ENCODE measurements at places on chromosomes 5 and 9.

- no peaks in the 10 kb centered on the region for H3K36me3 ChIP-seq
- no peaks in the 10 kb centered on the region for H3K27me3 ChIP-seq
- H3K4me1 ChIP-seq, result peaks cover 23% of the 10 kb centered on the region
These were observed 24.7 kb downstream of the FBXL7 start for GRCh38 chr5:15524712-15525111.

DNA sequence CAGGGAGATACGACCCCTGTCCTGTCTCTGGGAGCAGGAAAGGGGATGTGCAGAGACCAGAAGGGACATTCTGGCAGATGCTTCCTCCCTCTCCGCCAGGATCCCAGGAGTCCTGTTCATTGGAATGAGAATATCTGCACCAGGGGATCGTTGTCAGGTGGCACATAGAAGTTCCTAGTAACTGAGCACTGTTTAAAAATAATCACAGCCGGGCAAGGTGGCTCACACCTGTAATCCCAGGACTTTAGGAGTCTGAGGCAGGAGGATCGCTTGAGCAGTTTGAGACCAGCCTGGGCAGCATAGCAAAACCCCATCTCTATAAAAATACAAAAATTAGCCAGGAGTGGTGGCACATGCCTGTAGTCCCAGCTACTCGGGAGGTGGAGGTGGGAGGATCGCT is 12.3 kb downstream of the SARDH start:
- H3K36me3 ChIP-seq, result no peaks in the 10 kb centered on the region
- H3K27me3 ChIP-seq, result no peaks in the 10 kb centered on the region
- H3K4me3 ChIP-seq, result no peak overlapping the region

DNA sequence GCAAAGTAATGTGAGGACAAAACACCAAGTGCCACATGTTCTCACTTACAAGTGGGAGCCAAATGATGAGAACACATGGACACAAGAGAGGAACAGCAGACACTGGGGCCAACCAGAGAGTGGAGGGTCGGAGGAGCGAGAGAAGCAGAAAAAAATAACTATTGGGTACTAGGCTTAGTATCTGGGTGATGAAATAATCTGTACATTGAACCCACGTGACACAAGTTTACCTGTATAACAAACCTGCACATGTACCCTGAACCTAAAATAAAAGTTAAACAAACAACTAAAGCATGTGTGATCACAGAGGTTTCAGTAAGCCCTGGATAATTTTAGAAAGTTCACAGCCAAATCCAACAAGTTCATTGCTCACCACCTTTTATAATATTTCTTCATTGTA is 160.1 kb downstream of the TENT4A start:
- DNase-seq, result peak; percentile 83
- H3K4me3 ChIP-seq, result no peak overlapping the region
- no peaks in the 10 kb centered on the region for H3K4me1 ChIP-seq
- H3K27me3 ChIP-seq, result no peaks in the 10 kb centered on the region

GRCh38 chr5:176732306-176732705 is 78.1 kb upstream of the UNC5A start:
- no peak for DNase-seq
- no peaks in the 10 kb centered on the region for H3K4me1 ChIP-seq
- H3K27ac ChIP-seq, result no peak overlapping the region
- H3K27me3 ChIP-seq, result peaks cover 7% of the 10 kb centered on the region
- no peaks in the 10 kb centered on the region for H3K36me3 ChIP-seq

GRCh38 chr9:121898856-121899255 is 194.3 kb downstream of the TTLL11 start:
- H3K27ac ChIP-seq, result no peak overlapping the region
- DNase-seq, result no peak
- H3K4me3 ChIP-seq, result no peak overlapping the region
- no peaks in the 10 kb centered on the region for H3K27me3 ChIP-seq
- H3K4me1 ChIP-seq, result peaks cover 12% of the 10 kb centered on the region

- peak; percentile 68 for DNase-seq
- no peaks in the 10 kb centered on the region for H3K4me1 ChIP-seq
- H3K27ac ChIP-seq, result no peak overlapping the region
- no peaks in the 10 kb centered on the region for H3K27me3 ChIP-seq
- H3K36me3 ChIP-seq, result no peaks in the 10 kb centered on the region
These were observed 19.3 kb upstream of the ORM1 start for GRCh38 chr9:114303571-114303970.

- DNase-seq, result no peak
- H3K4me1 ChIP-seq, result peaks cover 26% of the 10 kb centered on the region
- peaks cover 58% of the 10 kb centered on the region for H3K27me3 ChIP-seq
- no peak overlapping the region for H3K4me3 ChIP-seq
- peaks cover 24% of the 10 kb centered on the region for H3K36me3 ChIP-seq
- no peak overlapping the region for H3K27ac ChIP-seq
These were observed 3.1 kb upstream of the AHRR start for GRCh38 chr5:318341-318897.

DNA sequence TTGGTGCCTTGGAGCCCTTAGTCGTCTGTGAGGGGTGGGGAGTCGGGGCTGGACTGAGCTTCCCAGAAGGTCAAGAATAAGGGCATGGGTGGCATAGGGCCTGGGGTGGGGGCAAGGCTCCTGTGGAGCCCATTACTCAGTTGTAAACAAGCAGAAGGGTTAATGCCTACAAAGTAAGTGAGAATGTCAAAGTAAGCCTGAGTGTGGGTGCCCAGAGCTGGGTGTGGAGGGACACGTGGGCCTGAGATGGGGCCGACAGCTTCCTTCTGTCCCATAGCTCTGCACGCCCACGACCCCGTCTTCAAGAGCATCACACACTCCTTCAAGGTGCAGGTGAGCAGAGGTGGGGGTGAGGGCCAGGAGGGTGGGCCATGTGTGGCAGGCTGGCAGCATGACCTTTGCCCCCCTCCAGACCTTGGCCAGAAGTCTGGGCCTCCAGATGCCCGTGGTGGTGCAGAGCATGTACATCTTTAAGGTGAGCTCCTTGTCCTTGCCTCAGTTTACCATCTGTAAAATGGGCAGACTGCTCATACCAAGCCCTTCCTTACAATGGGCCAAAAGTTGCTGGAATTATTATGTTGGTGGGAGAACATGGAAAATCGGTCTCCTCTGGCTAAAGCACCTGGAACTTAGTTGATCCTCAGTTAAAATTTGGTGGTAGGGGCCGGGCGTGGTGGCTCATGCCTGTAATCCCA is 11.1 kb downstream of the DOLK start:
- no peaks in the 10 kb centered on the region for H3K27me3 ChIP-seq
- peaks cover 14% of the 10 kb centered on the region for H3K36me3 ChIP-seq
- H3K27ac ChIP-seq, result no peak overlapping the region
- H3K4me3 ChIP-seq, result no peak overlapping the region

- DNase-seq, result no peak
- H3K27me3 ChIP-seq, result no peaks in the 10 kb centered on the region
- no peak overlapping the region for H3K27ac ChIP-seq
- H3K4me3 ChIP-seq, result no peak overlapping the region
- H3K4me1 ChIP-seq, result no peaks in the 10 kb centered on the region
- H3K36me3 ChIP-seq, result no peaks in the 10 kb centered on the region
These were observed 120.5 kb downstream of the C5orf15 start for GRCh38 chr5:133847886-133848285.

DNA sequence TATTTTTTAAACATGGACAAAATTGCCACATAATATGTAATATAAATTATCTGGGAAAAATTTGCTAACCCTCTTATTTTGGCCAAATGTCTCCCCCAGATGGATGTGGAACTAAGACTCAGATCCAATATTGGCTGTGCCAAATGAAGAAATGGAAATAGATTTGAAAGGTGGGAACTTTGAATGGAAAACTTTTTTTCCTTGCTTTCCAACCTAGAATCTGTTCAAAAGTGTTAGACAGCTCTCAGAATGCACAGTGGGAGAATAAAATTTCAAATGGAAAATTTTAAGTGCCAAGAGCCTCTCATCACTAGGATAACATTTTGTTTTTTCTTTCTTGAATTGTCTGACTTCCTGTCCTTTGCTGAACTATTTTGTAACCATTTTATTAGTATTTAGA is 142.6 kb upstream of the GAS1 start:
- no peaks in the 10 kb centered on the region for H3K4me1 ChIP-seq
- no peaks in the 10 kb centered on the region for H3K27me3 ChIP-seq
- H3K27ac ChIP-seq, result no peak overlapping the region
- DNase-seq, result no peak

- no peaks in the 10 kb centered on the region for H3K36me3 ChIP-seq
- no peaks in the 10 kb centered on the region for H3K4me1 ChIP-seq
- H3K27me3 ChIP-seq, result no peaks in the 10 kb centered on the region
- H3K27ac ChIP-seq, result no peak overlapping the region
- H3K4me3 ChIP-seq, result no peak overlapping the region
- peak; percentile 53 for DNase-seq
These were observed 21.8 kb upstream of the ANKRD18A start for GRCh38 chr9:38641985-38642864.

- H3K4me1 ChIP-seq, result no peaks in the 10 kb centered on the region
- DNase-seq, result no peak
- no peak overlapping the region for H3K4me3 ChIP-seq
- H3K27me3 ChIP-seq, result no peaks in the 10 kb centered on the region
- no peaks in the 10 kb centered on the region for H3K36me3 ChIP-seq
These were observed 38.1 kb downstream of the BASP1 start for GRCh38 chr5:17255471-17256021.

DNA sequence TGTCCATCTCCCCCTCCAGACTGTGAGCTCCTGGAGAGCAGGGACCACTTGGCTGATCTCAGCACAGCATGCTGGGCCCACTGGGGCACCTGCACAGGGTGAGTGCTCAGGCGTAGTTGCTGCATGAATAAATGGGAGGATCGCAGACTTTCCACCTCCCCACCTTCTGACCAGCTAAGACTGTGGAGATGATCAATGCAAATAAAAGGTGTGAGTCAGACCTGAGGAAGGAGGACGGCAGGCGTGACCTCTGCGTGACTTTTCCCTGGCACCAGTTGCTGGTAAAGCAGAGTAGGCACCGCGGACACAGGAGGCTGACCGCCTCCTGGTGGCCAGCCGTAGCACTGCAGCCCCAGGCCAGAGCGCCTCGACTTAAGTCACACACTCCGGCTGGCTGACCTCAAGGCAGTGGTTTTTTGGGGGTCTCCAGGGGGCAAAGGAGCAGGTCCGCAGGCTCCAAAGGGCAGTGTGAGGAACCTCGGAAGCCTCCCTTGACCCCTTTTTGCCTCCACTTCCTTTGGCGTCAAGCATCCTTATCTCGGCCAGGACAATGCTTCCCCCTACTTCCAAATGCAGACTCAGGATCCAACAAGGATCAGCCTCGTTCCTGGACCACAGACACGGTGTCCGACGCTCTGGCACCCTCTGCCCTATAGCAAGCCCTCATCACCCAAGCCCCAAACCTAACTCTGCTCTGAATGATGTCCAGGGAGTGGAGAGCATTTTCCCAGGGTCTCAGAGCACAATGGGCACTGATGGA is 12.7 kb upstream of the TDRD7 start:
- no peaks in the 10 kb centered on the region for H3K27me3 ChIP-seq
- no peak overlapping the region for H3K27ac ChIP-seq
- H3K4me1 ChIP-seq, result no peaks in the 10 kb centered on the region
- DNase-seq, result no peak
- no peak overlapping the region for H3K4me3 ChIP-seq
- H3K36me3 ChIP-seq, result no peaks in the 10 kb centered on the region

- no peak overlapping the region for H3K4me3 ChIP-seq
- peaks cover 11% of the 10 kb centered on the region for H3K4me1 ChIP-seq
- no peaks in the 10 kb centered on the region for H3K27me3 ChIP-seq
- DNase-seq, result no peak
These were observed 97.8 kb downstream of the SNX18 start for GRCh38 chr5:54615381-54615780.

DNA sequence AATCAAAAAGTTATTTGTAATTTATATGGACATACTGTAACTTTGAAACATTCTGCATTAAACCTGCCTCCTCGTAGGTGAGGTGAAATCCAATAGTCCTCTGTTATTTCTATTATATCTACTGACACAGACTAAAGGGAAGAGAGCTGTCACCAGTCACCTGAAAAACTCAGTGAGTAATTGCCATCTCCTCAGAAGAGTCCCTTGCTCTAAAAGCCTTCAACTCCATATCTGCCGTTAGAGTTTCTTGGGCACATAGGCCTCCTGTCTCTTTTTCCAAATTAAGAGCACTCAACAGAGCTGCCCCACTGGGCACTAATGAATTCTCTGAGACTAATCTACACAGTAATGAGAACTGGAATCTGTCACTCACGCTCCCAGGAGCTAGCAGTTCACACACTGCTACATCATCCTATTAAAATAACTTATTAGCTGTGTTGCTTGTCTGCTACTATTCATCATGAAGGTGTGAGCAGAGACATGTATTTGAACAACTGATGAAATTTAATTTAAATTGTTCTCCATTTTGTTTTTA is 67.3 kb upstream of the VCAN start:
- no peak overlapping the region for H3K4me3 ChIP-seq
- H3K36me3 ChIP-seq, result no peaks in the 10 kb centered on the region
- H3K27me3 ChIP-seq, result no peaks in the 10 kb centered on the region
- DNase-seq, result no peak

GRCh38 chr9:33350310-33350709 is 52.1 kb downstream of the AQP7 start:
- peaks cover 52% of the 10 kb centered on the region for H3K36me3 ChIP-seq
- no peaks in the 10 kb centered on the region for H3K27me3 ChIP-seq
- H3K4me3 ChIP-seq, result no peak overlapping the region
- H3K4me1 ChIP-seq, result peaks cover 55% of the 10 kb centered on the region

DNA sequence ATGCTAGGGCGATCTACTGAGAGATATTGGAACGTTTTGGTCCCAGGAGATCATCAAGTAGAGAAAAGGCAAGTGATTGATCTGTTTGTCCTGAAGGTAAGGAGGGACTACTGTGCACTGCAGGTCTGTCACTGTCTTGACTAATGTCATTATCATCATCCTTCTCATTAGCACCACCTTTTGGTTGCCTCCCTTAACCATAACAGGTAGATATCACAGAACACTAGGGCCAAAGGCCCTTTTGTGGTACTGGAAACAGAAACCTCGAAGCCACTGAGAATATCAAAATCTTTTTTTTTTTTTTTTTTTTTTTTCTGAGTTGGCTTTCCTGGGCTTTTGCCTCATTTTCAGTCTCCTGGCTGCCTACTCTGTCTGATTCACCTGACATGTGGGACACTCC is 134.0 kb downstream of the KCTD16 start:
- H3K36me3 ChIP-seq, result no peaks in the 10 kb centered on the region
- no peak for DNase-seq
- no peak overlapping the region for H3K27ac ChIP-seq
- H3K4me1 ChIP-seq, result peaks cover 6% of the 10 kb centered on the region
- H3K27me3 ChIP-seq, result no peaks in the 10 kb centered on the region
- H3K4me3 ChIP-seq, result no peak overlapping the region

- DNase-seq, result no peak
- no peaks in the 10 kb centered on the region for H3K36me3 ChIP-seq
- no peaks in the 10 kb centered on the region for H3K27me3 ChIP-seq
- no peak overlapping the region for H3K27ac ChIP-seq
- no peak overlapping the region for H3K4me3 ChIP-seq
- peaks cover 63% of the 10 kb centered on the region for H3K4me1 ChIP-seq
These were observed 28.7 kb downstream of the BICD2 start for GRCh38 chr9:92735636-92736562.

GRCh38 chr5:15421921-15422412 is 78.0 kb upstream of the FBXL7 start:
- H3K36me3 ChIP-seq, result no peaks in the 10 kb centered on the region
- H3K4me1 ChIP-seq, result peaks cover 36% of the 10 kb centered on the region
- peak overlapping the region; percentile 35 for H3K27ac ChIP-seq
- DNase-seq, result no peak
- H3K4me3 ChIP-seq, result no peak overlapping the region

GRCh38 chr5:177131352-177132135 is 2.0 kb upstream of the NSD1 start:
- H3K36me3 ChIP-seq, result peaks cover 16% of the 10 kb centered on the region
- peaks cover 28% of the 10 kb centered on the region for H3K4me1 ChIP-seq
- H3K27ac ChIP-seq, result peak overlapping the region; percentile 93
- H3K27me3 ChIP-seq, result no peaks in the 10 kb centered on the region
- DNase-seq, result no peak

- H3K27me3 ChIP-seq, result no peaks in the 10 kb centered on the region
- H3K36me3 ChIP-seq, result no peaks in the 10 kb centered on the region
- peaks cover 39% of the 10 kb centered on the region for H3K4me1 ChIP-seq
- H3K4me3 ChIP-seq, result no peak overlapping the region
These were observed 158.0 kb downstream of the TRIO start for GRCh38 chr5:14301186-14301585.

Measured in esophagus muscularis mucosa (tissue), 4 donors.